ENCODE measurements at places on chromosomes 7 and 10. TPM values are rescaled to one million over a fixed set of nuclear protein-coding genes. Genes with fewer than 3 reads are reported as not detected.

The WDR86 gene
- total RNA-seq, result 4.1 TPM

The ITPRID1 gene
- 0.58 TPM for total RNA-seq

The SLIT1 gene
- 1.0 TPM for total RNA-seq

The MOGAT3 gene
- 2.3 TPM for total RNA-seq

DNA sequence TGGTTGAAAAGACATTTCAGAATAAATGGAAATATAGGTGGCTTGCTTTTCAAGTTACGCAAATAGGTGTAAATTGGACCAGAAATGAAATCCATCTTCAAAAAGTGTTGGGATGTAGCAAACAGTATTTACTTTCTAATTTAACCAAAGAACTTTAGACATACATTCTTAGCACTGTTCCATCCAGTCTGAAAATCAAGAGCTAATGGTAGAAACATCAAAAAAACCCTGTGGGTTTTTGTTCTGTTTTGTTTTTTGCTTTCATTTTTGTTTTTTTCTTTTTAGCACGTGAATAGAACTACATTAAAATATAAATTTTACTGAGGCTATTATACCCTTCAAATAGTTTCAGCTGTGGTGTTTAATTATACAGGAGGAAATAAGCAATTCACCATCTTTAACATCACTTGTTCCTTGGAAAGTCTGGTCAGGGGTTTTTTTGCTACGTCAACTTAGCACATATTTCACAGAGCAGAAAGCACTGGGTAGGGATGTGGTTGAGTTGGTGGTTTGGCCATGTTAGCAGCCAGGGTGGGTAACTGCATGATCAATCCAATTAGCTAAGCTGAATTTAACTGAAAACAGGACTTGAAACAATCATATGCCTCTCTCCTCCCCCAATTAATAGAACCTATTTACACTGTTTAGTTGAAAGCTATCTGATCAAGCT is 275.4 kb upstream of the PFKP start:
- DNase-seq, result no peak

DNA sequence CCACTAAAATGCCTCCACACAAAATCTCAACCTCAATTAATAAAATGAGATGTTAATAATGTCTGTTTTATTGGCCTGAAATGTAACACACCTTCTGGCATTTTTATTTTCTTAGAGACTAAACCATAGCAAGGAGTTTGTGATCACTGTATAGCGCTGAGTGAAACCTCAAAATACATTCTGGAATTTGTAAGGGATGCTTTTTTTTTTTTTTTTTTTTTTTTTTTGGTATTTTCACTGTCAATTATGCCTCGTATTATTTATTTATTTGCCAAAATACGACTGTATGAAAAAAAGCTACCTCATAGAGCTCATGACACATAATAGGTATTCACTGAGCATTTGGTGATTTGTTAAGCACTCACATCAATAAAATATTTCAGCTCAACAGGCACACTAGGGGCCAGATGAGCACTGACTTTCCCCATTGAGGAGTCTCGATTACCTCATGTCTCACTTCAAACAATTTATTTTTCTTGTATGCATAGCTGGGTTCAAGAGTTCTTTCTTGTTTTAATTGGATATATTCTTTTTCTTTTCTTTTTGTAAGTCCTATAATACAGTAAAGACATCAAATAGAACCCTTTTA is 36.5 kb downstream of the SEMA3C start:
- DNase-seq, result no peak

GRCh38 chr7:123958186-123958703 is 33.2 kb downstream of the SPAM1 start:
- no peak for DNase-seq

GRCh38 chr10:80504158-80504811 is 33.4 kb upstream of the SH2D4B start:
- DNase-seq, result peak; percentile 74

- DNase-seq, result no peak
Observed at GRCh38 chr10:22042557-22043326, 39.2 kb upstream of the DNAJC1 start.

GRCh38 chr7:143455491-143455890 is 12.2 kb downstream of the TAS2R60 start:
- no peak for DNase-seq

GRCh38 chr7:70881167-70881847 is 250.6 kb upstream of the GALNT17 start:
- DNase-seq, result no peak

GRCh38 chr7:138309186-138309585 is 150.9 kb upstream of the TRIM24 start:
- no peak for DNase-seq

- DNase-seq, result no peak
Observed at GRCh38 chr7:50598460-50599343, 33.5 kb upstream of the DDC start.

- DNase-seq, result no peak
Observed at GRCh38 chr10:119957451-119957850, 64.9 kb downstream of the SEC23IP start.

DNA sequence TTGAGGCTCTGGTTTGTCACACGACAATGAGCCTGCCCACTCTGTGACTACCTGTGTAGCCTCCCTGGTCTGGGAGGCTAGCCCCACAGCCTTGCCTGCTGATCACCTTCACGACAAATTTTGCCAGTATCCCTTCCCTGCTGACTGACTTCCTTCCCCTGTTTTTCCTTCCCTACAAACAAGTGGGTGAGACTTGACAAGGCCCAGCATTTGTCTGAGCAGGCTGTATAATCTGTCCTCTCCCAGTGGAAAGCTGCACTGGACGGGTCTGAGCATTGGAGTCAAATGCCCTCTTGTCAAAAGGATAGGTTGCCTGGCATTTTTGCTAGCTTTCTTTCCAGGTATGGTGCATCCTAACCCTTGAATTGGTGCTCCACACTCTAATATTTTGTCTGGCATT is 1088.4 kb downstream of the KCNMA1 start:
- DNase-seq, result no peak

- DNase-seq, result peak; percentile 31
Observed at GRCh38 chr7:11833431-11833830, 1.4 kb upstream of the THSD7A start.

DNA sequence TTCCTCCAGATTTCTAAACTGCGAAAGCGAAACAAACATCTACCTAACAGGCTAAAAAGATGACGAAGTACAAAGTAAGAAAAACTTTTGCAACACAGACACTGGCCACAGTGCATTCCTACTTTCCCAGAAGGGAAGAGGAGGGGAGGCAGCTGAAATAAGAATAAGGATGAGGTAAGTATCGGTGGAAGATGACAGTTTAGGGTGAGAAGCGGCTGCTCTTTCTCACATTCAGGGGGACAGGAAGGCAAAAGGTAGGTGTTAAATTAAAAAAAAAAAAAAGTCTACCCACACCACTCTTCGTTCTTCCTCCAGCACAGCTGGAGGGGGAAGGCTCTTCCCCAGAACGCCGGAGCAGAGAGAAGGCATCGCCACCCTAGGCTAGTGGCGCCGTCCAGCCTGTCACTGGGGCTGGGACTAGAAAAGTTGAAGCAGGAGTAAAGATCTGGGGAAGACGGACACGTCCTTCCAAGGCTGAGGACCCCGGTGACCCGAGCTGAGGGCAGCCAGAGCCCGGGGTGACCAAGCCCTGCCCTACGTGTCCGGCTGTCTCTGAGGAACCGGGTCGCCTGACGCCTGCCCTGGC is 846 bp downstream of the DNAJC1 start:
- DNase-seq, result peak; percentile 63

DNA sequence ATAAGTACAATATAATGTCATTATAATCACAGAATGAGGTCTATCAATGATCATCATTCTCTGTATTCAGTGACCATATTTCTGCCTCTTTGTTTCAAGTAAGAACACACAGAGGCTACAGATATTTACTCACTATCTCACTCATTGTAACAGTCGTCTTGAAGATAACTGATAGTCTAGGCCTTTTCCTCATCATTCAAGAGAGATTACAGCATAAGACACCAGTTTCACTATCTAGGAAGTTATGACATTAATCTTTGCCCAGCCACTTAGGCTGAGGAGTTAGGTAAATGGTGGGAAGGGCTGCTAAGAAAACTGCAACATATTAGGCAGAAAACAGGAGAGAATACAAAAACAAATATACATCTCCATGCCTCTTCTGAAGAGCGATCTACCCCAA is 125.3 kb downstream of the CHCHD3 start:
- no peak for DNase-seq

DNA sequence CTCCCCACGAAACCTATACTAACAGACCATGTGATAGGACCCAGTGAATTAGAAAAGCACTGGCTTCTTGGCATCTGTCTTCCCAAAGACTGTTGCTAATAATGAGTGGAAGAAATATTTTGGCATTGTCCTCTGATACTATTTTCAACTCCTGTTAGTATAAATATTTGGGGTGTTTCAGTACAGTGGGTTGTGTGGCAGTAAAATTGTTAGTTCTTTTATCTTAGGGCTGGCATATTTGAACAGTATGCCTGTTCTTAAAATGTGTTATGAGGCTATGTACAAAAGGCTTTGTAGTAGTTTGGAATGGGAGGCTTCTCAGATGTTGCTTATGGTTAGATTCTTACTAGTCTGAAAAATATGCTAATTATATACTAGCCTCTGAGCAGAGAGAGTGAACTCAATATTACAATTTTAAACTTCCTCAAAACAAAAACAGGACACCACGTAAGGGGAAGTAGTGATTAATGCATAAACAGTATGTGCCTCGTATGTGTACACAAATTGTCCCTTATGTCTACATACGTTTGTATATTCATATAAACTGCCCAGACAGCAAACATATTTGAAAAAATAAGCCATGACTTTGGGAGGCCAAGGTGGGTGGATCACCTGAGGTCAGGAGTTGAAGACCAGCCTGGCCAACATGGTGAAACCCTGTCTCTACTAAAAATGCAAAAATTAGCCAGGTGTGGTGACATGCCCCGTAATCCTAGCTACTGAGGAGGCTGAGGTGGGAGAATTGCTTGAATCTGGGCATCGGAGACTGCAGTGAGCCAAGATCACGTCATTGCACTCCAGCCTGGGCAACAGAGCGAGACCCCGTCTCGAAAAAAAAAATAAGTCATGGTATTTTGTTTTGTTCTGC is 115.4 kb downstream of the ARID5B start:
- DNase-seq, result no peak

Measured in stomach (tissue), 19 donors.